ENCODE measurements at places on chromosomes 1 and 21.
A peak's percentile ranks its signal among the peaks of the same experiment; 100 is the strongest.

- no peak for DNase-seq
Measured at GRCh38 chr1:235019471-235019870, 109.2 kb downstream of the TOMM20 start.

DNA sequence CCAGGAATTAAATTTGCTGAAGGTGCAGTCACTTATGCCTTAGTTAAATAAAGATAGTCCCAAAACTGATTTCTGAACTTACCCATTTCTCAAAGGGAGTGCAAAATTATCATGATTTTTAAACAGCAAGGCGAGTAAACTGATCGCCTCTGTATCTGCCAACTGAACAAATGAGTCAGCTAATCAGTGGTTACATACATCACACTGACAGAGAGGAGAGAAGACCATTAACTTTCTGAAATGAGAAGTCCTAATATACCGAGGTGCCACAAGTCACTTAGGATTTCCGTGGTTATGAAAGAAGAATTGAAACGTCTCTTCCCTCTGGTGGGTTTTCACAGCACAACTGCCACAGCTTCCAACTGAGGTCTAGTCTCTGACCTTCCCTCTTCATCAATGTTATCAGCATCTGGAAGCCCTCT is 400.7 kb downstream of the SMYD3 start:
- no peak for DNase-seq

- DNase-seq, result no peak
Measured at GRCh38 chr1:4000811-4001251, 100.8 kb upstream of the C1orf174 start.

- no peak for DNase-seq
Measured at GRCh38 chr1:230086151-230086550, 19.1 kb downstream of the GALNT2 start.

DNA sequence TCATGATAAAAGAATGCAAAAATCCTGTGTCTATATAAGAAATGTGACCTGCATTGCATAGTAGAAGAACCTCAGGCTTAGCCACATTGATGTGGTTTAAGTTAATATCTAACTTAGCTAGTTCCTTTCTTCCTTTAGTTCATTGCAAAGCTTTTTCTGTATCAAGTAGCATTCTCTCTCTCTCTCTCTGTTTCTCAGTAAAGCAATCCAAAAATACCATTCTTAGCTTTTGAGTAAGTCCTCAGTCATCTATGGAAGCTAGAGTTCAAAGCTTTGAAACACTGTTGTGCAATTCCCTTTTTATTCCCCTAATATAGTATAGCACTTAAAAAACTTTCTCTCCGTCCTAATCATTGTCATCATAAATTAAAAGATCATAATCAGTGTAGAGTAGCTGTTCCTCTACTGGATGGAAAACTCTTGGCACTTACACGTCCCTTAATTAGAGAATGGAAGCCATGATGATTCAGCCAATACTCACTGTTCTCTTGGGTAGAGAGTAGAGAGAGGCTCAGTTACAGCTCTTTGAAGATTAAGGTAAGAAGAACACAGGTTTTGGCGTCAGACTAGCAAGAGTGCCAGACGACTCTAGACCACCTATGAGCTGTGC is 350.3 kb upstream of the LYPLAL1 start:
- DNase-seq, result no peak

DNA sequence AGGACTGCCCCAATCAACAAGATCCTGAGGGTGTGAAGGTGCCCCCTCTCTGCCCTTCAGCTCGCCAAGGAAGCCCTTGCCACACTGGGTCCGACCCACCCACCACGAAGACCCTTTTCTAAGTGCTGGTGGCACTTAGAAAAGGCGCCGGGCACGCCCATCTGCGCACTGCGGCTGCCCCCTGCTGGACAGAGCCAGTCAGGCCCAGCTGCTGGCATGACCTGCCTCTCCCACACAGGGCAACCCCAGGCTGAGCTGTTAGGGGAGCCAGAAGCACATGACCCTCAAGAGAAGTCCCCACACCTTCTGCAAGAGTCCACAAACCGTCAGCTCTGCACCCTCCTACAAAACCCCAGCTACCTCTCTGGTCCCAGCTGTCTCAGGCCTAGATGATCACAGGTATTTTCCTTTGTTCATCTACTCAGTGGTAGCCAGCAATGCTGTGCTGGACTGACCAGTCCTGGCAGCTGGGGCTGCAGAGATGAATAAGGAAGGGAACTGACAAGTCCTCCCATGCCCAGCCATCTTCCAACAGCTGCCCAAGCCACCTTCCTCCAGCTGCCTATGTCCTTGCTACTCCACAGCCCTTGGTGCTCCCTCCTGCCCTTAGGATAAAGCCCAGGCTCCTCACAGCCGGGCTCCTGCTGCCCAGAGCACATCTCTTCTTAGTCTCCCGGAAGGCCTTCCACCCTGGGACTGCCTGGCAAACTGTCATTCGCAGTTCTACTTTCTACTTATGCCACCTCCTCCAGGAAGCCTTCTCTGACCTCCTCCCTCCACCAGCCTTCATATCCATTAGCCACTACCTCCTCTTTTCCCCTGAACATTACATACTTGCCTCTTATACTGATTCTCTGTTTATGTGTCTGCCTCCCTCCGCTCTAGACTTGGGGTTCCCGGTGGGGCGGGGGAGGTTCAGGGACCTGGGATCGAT is 39.8 kb upstream of the ZC3H12A start:
- DNase-seq, result peak; percentile 52

GRCh38 chr1:30359539-30360220 is 363.7 kb downstream of the MATN1 start:
- no peak for DNase-seq

- no peak for DNase-seq
Measured at GRCh38 chr1:108961752-108962486, 1.4 kb downstream of the CLCC1 start.

GRCh38 chr1:200894712-200895442 is at the start of gene INAVA:
Gene INAVA, plus strand, starts transcription at chr1:200894900. Its CDS starts 3,501 bp downstream, at chr1:200898401.
- DNase-seq, result no peak

GRCh38 chr1:64733581-64734286 is 11.1 kb upstream of the RAVER2 start:
- no peak for DNase-seq
